SHP77 treated with DMSO at 0.1 percent for 48 hours (cell line): ENCODE measurements at places on chromosomes 7 and 10.

DNA sequence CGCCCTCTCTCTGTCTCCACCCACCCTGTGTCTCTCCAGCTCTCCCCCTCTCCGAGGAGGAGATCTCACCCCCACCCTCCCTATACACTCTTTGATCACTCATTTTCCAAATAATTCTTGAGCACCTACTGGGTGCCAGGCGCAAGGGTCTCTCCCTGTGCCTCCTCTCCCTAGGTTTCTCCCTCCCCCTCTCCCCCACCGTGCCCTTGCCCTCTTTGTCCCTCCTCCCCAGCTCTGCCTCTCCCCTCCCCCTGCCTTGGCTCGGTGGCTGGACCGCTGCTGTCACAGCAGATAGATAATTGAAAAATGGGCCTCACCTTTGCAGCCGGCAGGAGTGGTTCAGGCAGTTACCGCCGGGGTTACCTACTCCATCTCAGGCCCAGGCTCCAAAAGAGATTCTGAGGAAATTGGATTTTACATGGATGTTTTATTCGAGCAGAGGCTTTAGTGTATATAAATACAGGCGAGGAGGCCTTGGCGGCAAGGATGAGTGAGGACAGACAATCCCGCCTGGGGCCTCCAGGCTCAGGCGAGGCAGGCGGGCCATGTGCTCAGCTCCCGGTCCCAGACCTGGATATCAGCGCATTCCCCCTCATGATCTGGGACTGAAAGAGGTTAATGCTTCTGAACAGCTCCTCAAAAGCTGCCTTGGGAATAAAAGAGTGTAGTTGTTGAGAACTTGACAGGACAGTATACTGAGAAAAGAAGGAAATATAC lies 60.8 kb upstream of the BTRC start:
- DNase-seq = peak; percentile 76

DNA sequence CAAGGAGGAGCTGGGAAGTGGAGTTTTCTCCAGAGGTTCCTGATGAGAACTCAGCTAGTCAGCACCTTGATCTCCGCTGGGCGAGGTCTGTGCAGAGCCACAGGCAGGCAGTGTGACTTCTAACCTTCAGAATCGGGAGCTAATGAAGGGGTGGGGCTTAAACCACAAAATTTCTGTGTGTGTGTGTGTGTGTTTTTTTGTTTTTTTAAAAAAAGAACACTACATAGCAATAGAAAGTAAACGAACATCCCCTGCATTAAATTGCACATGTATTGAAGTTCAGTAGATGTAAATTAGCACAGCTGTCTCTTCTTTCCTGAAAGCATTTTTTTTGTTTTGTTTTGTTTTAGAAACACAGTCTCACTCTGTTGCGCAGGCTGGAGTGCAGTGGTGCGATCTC lies 46.2 kb downstream of the RBM17 start:
- no peak for DNase-seq

GRCh38 chr7:125127304-125127703 lies 197.7 kb upstream of the POT1 start:
- no peak for DNase-seq

DNA sequence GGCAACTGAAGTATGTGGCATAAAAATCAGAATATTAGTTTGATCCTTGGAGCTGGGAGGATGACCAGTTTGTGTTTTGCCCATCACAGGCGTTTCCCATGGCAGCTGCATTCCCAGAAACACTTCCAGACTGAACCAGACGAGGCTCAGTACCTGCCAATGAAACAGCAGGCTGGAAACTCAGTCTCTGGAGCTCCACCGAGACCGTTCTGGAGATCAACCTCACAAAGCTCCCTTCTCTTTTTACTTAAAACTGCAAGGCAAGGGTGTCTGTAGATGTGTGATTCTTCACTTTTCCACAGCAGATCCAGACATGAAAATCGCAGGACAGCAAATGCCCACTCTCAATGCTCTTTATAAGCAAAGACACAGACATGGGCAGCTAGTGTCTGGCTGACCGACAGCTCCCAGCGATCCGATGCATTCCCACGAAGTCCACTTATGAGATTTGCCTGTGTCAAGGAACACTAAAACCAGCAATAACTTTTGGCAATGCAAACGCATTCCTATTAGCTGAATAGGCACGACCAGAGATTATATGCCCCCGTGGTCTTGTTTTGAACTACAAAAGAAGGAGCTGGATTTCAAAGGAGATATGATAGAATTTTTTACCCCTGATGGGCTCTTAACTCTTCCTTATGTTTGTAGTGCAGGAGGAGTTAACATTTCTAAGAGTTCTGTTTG lies 72.6 kb downstream of the ADAM12 start:
- DNase-seq = no peak

DNA sequence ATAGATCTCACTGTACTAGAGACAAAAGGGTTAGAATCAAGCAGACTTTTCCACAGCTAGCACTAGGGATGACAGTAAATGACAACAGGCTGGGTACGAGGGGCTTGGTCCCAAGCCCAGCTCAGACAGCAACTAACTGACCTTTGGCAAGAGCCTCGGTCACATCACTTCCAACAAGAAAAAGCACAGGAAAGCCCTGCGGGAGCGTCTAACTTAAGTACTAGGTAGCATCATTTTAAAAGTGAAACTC lies 22.8 kb downstream of the CALML3 start:
- DNase-seq = no peak

- peak; percentile 72 for DNase-seq
Observed at GRCh38 chr7:102912742-102913141, at the start of gene LRRC17. Gene LRRC17 (plus strand): TSS chr7:102913000. CDS start chr7:102933914, 20,914 bp downstream.

DNA sequence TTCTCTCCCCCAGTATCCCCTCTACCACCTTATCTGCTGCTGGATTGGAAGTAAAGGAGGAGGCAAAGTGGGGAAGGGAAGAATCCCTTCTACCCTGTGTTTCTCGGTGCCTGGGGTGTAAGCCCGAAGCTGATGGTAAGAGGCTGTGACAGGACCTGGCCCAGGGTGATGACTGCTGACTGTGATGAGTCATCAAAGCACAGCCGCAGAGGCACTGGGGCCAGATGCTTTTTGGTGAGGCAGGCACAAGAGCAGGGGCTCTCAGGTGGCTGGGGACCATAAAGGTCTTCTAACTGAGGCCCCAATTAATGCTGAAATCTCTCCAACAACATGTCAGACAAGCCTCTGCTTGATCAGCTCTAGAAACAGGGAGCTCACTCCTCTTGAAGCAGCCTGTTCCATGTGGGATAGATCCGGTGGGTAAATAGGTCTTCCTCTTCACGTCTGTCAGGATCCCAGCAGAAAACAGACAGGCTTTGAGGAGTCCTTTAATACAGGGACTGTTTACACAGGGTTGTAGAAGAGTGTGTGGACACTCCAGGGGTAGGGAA lies 86.1 kb upstream of the PCBD1 start:
- DNase-seq = no peak

- DNase-seq = no peak
Observed at GRCh38 chr7:30652698-30653641, 29.3 kb downstream of the CRHR2 start.

DNA sequence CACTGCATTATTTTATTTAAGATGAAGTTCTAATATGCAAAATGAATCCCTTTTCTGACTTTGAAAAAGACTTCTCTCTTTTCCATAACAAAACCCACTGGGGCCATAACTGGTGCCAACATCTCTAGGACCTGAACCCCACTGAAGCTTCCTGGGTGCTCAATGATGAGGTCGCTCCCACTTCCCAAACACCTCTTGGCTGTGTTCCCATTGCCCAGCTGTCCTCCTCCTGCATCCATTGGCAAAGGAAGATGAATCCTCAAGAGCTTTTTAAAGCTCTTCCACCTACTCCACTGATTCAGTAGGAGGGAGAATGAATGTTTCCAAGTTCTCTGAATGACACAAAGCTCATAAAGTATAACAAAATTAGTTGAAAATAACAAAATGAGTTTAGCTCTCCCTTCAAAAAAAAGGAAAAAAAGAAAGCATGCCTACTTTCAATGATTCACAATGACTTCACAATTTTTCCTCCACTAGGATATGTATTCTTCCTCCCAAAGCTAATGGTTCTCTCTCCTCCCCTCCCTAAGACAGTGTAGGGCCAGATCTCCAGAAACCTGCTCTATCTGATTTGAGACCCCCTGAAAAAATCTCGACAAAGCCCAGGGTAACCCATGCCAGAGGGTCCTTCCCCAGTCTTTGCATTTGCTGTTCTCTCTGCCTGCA lies 64.8 kb downstream of the SORBS1 start:
- no peak for DNase-seq

DNA sequence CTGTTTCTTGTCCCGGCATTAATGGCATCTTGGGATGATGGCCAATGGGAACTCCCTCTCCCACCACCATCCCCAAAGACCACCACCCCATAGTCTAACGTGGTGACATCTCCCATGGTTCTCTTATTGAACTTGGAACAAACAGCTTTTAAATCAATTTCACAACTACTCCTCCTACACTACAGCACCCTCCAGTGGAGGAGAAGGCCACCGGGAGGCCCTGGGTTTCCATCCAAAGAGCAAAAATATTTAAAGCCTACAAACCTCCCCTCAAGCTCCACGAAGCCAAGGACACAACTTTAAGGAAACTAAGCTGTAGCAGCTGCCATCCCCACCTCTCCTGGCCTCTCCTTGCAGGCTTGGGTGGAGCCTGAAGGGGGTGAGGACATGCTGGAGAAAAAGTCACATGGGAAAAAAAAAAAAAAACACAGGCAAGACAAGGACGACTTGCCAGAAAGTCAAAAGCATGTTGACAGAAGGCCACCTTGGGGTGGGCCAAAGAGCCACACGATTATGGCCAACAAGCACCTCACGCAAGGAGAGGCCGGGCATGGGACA lies 94.0 kb upstream of the LANCL2 start:
- no peak for DNase-seq

GRCh38 chr10:58932577-58933314 lies 243.7 kb upstream of the PHYHIPL start:
- DNase-seq = no peak

DNA sequence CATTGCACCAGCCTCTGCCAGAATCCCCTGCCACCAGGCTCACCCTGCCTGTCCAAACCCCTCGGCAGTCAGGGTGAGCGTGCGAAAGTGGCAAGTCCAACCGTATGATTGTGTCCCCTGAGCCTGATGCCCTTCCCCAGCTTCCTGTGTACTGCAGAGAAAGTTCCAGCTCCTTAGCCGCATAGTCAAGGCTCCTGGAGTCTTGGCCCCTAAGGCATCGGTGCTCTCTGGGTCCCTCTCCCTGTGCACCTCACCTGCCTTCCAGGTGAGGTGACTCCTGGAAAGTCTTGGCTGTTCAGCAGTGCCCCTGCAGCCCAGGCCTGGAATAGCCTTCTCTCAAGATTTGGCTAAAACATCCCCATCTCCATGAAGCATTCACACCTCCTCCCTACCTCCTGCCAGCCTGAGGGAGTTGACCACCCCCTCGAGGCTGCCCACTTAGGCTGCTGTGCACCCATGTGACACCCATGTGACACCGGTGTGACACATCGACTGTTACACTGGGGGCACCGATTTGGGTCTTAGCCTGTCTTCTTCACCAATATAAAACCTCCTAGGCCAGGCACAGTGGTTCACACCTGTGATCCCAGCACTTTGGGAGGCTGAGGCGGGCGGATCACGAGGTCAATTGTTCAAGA lies 56.1 kb upstream of the ELN start:
- no peak for DNase-seq

DNA sequence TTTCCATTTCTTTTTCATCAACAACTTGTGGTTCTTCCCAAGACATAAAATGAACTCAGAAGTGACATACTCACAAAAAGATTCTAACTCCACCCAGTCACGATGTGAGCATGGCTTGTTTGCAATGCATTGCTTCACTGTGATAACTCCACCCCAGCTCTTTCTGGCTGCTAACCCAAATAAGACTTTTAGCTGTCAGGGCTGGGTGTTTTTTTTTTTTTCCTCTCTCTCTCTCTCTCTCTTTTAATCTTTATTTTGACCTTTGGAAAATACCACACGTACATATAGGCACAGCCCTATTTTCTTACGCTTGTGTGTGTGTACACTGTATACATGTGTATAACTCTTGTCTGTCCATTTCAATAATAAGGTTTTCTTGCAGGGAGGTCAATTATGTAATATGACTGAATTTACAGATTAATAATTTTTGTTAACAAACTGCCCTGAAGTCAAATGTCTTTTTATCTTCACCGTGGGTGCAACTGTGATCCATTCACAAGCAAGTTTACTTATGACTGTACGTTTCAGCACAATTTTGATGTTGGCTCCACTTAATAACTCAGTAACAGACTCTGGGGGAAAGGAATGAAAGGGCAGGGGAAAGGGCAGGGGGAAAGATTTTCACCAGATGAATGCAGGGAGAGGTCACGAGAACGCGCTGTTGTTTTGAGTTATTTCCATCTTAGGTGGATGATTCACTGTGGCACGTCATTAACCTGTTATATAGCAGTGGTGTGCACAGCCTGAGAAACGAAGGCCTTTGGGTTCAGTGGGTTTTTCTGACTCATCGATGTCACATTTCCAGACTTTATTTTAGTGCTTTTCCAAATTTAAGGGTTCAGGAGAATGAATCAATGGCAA lies 49.1 kb downstream of the APBB1IP start:
- no peak for DNase-seq

DNA sequence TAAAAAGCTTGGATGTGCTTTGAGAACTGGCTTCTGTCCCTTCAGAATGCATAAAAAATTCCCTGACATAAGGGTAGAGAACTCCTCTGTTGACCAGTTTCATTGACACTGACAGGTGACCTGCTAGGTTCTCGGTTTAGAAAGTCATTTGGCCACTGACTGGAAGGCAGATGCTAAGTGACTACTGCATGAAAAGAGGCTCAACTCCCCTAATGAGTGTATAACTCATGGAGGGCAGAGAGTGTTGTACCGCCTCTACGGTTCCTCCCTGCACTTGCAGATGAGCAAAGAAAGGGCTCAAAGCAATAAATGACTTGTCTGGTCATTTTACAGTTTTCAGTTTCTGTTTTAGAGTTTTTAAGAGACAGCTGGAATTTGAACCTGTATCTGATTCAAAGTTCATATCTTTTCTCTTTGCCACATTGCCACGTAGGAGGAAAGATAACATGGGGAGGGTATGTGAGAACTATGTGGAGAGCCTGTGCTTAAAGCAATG lies 2.9 kb upstream of the FGL2 start:
- no peak for DNase-seq

GRCh38 chr7:50678586-50678985 lies 104.1 kb downstream of the GRB10 start:
- no peak for DNase-seq

DNA sequence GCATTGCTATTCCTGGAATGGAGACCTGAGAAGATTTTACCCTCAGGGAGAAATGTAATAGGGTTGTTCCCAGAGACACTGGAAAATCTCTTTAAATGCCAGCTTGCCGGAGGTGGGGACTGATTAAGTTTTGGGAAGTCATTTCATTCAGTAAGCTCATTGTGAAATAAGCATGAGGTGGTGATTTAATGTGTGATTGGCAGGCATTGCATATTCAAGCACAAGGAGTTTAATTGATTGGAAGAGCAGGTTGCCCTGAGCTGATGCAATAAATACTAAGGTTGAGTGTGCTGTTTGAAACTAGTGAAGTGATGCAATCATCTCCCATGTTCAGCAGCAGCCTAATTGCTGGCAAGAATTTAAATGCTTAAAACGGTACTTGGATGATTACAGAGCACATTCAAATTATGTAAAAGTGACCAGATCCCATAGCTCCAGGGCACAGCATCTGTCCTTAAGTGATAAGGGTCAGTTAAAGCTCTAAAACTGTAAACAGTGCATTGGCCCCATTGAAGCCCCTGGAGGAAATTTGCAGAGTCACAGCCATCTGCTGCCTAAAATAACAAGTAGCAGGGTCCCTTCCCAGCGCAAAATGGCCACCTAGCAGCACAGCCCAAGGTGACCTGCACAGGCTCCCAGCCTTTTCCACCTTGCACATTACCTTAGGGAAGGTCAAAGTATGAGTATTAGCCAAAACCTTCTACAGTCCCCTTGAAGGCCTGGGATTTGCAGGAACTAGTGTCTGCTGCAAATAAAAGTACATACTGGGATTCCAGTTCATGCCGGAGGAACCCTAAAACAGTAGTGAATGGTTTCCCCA lies 92.1 kb downstream of the CCDC71L start:
- DNase-seq = no peak
